Stimulated activated CD4-positive, alpha-beta T cell treated with anti-CD3 and anti-CD28 coated beads, Interleukin-12 subunit alpha, Interleukin-12 subunit beta, amount 100 ng/mL, for 48 hours (primary cell): ENCODE measurements at places on chromosomes 2 and 18.

GRCh38 chr2:109264595-109265328 is 135.8 kb downstream of the SH3RF3 start:
- DNase-seq, result no peak

- peak; percentile 16 for DNase-seq
These were observed 210.9 kb upstream of the SMAD7 start for GRCh38 chr18:49161627-49162026.

GRCh38 chr2:33145459-33145858 is 198.7 kb downstream of the LTBP1 start:
- DNase-seq, result no peak

DNA sequence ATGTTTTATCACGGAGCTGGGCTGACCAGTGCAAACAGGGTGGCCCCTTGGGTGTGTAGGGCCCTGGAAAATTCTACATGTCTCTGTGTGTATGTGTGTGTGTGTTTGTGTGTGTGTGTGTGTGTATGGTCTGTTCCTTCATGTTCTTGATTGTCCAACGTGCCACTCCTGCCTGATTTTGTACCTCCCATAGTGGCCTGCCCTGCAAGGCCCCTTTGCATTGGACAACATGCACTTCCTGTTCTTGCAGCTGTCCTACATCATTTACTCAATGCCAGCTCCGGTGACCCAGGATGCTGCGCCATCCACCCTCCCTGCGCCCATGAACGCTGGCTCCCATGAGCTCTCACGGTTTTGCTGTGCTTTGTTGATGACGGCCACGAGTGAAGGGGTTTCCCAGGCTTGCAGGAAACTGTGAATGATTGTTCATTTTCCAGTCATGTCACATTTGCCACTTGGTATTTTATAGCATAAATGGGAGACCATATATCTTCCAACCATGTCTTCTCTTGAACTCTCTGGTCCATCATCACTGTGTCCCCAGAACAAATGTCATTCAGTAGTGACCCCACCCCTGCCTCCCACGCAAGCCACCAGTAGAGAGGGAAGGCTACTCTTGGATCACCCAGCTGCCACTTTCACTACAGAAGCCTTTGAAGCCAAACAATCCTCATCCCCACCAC is 69.7 kb upstream of the NCK2 start:
- peak; percentile 34 for DNase-seq

- DNase-seq, result no peak
These were observed 60.0 kb downstream of the ZEB2 start for GRCh38 chr2:144459937-144460336.

DNA sequence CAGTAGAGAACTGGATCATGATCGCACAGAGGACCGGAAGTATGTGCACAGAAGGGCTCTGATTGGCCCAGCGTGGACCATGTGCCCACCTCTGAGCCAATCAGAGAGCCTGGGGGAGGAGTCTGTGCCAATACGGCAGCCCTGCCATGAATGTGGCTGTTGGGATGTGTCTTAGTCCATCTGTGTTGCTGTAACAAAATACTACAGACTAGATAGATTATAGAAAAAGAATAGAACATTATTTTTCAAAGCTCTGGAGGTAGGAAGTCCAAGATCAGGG is 132.0 kb downstream of the NDUFA10 start:
- DNase-seq, result no peak

- no peak for DNase-seq
These were observed 1.2 kb upstream of the IMPA2 start for GRCh38 chr18:11980163-11980493.

- peak; percentile 4 for DNase-seq
These were observed 41.9 kb downstream of the TANC1 start for GRCh38 chr2:159010340-159010739.
